Smooth muscle cell of the coronary artery (primary cell): ENCODE measurements at places on chromosomes 7 and 10. TPM values are rescaled to one million over a fixed set of nuclear protein-coding genes. Genes with fewer than 3 reads are reported as not detected.

SAP25 gene
- 0.08 TPM in 1 of 2 replicates, not detected in the other for total RNA-seq

ZNF3 gene
- 11.8 and 19.1 TPM in 2 replicates for total RNA-seq

TLX1 gene
- not detected in 2 replicates for total RNA-seq

TBXAS1 gene
- 0.60 TPM in 1 of 2 replicates, not detected in the other for total RNA-seq

ASIC3 gene
- total RNA-seq = 0.23 TPM in 1 of 2 replicates, not detected in the other
